ENCODE measurements at places on chromosomes 1 and 21. TPM values are rescaled to one million over a fixed set of nuclear protein-coding genes. Genes with fewer than 3 reads are reported as not detected.

GBP1 gene
- total RNA-seq: 11.0 TPM

GJC2 gene
- total RNA-seq: 4.7 TPM

CD1E gene
- not detected for total RNA-seq

IFNLR1 gene
- total RNA-seq: not detected

DCST1 gene
- not detected for total RNA-seq

CELA3A gene
- total RNA-seq: not detected

AIM2 gene
- total RNA-seq: not detected

PTGS2 gene
- total RNA-seq: 4.1 TPM

NGF gene
- total RNA-seq: 3.4 TPM

MR1 gene
- total RNA-seq: 21.4 TPM

Measured in bronchial smooth muscle cell (primary cell).